ENCODE measurements at places on chromosomes 1 and 21. TPM values are rescaled to one million over a fixed set of nuclear protein-coding genes. Genes with fewer than 3 reads are reported as not detected.
A peak's percentile ranks its signal among the peaks of the same experiment; 100 is the strongest.

Gene FRRS1
- total RNA-seq = 1.2 TPM

- no peak overlapping the region for H3K4me3 ChIP-seq
- no peaks in the 10 kb centered on the region for H3K27me3 ChIP-seq
- no peak for DNase-seq
- H3K36me3 ChIP-seq = no peaks in the 10 kb centered on the region
- H3K4me1 ChIP-seq = no peaks in the 10 kb centered on the region
Observed at GRCh38 chr1:164637461-164638375, 78.7 kb downstream of the PBX1 start.

Gene S100A9
- 3.5 TPM for total RNA-seq

Gene C1orf94
- not detected for total RNA-seq

GRCh38 chr1:231415018-231415583 is 7.0 kb downstream of the EGLN1 start:
- no peaks in the 10 kb centered on the region for H3K36me3 ChIP-seq
- no peak overlapping the region for H3K4me3 ChIP-seq
- peaks cover 25% of the 10 kb centered on the region for H3K4me1 ChIP-seq
- no peaks in the 10 kb centered on the region for H3K27me3 ChIP-seq

DNA sequence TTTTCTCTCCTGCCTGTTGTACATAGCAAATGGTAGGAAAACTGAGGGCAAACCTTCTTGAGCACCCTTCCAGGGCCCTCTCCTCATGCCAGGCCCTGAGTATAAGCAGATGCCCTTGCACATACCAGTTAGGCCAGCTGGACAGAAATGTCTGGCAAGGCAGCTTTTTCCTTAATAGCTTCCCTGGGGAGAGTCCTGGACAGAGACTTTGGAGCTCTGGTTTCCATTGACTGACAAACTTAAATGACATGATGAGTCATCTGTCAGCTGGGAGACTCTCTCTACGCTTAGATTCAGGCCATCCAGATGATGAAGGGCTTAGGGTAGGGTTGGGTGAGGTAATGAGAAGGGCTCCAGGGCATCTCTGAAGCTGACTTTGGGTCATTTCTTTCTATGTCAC is 317.5 kb downstream of the ASTN1 start:
- no peaks in the 10 kb centered on the region for H3K27me3 ChIP-seq
- no peak overlapping the region for H3K27ac ChIP-seq
- H3K4me1 ChIP-seq = no peaks in the 10 kb centered on the region
- no peak for DNase-seq

DNA sequence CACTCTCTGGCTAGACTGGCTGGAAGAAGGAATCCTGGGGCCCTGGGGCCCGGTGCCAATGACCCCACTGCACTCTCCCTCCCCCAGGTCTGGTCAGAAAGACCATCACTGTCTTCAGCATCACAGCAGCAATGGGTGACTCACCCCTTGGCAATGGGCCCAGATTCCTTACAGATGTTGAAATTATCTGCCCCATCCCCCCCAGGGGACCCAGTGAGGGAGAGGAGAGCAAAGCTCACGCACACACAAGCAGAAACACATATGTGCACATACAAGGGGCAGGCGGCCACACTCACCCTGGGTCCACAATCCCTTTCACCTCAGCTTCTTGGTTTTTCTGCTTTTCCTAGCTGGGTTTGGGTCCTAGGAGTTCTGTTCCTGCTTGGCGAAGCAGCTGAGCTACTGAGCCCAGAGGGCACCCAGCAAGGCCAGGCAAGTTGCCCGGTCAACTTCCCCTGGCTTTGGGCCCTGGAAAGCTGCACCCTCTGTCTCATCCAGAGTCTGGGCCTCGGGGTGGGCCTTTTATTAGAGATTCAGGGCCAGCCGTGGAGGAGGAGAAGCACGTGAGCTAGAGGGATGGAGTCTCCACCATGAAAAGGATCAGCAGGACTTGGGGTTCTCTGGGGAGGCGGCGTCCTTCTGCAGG is 2.6 kb downstream of the COL16A1 start:
- peaks cover 46% of the 10 kb centered on the region for H3K4me1 ChIP-seq
- no peak overlapping the region for H3K4me3 ChIP-seq
- peaks cover 34% of the 10 kb centered on the region for H3K27me3 ChIP-seq
- no peaks in the 10 kb centered on the region for H3K36me3 ChIP-seq
- no peak overlapping the region for H3K27ac ChIP-seq

DNA sequence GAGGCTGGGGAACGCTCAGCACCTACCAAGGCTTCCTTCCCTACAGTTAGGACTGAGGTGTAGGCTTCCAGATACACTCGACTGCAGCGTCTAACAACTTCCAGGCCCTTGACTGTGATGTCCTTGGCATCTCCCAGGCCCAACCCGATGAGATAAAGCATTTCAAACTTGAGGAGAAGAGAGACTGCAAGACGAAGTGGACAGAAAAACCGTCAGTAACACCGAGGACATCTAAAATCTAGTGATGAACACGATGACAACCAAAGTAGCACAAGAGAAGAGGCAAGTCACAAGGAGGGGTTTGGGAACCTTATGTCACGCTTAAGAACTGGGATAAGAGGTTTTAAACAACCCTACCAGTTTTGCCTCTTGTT is 314 bp downstream of the DPH5 start:
- peaks cover 12% of the 10 kb centered on the region for H3K36me3 ChIP-seq
- no peaks in the 10 kb centered on the region for H3K27me3 ChIP-seq
- H3K27ac ChIP-seq = peak overlapping the region; percentile 81
- DNase-seq = peak; percentile 5

- peaks cover 25% of the 10 kb centered on the region for H3K27me3 ChIP-seq
- H3K27ac ChIP-seq = no peak overlapping the region
- no peak overlapping the region for H3K4me3 ChIP-seq
- no peaks in the 10 kb centered on the region for H3K36me3 ChIP-seq
- no peak for DNase-seq
- no peaks in the 10 kb centered on the region for H3K4me1 ChIP-seq
Observed at GRCh38 chr1:22241250-22241649, 98.4 kb upstream of the WNT4 start.

Gene AMY2B
- 44.4 TPM for total RNA-seq

Gene OR2T2
- not detected for total RNA-seq

GRCh38 chr1:85274969-85275453 is 1.4 kb downstream of the BCL10 start:
- H3K4me1 ChIP-seq = peaks cover 10% of the 10 kb centered on the region
- H3K36me3 ChIP-seq = peaks cover 2% of the 10 kb centered on the region
- H3K27ac ChIP-seq = peak overlapping the region; percentile 87
- peak overlapping the region; percentile 68 for H3K4me3 ChIP-seq

DNA sequence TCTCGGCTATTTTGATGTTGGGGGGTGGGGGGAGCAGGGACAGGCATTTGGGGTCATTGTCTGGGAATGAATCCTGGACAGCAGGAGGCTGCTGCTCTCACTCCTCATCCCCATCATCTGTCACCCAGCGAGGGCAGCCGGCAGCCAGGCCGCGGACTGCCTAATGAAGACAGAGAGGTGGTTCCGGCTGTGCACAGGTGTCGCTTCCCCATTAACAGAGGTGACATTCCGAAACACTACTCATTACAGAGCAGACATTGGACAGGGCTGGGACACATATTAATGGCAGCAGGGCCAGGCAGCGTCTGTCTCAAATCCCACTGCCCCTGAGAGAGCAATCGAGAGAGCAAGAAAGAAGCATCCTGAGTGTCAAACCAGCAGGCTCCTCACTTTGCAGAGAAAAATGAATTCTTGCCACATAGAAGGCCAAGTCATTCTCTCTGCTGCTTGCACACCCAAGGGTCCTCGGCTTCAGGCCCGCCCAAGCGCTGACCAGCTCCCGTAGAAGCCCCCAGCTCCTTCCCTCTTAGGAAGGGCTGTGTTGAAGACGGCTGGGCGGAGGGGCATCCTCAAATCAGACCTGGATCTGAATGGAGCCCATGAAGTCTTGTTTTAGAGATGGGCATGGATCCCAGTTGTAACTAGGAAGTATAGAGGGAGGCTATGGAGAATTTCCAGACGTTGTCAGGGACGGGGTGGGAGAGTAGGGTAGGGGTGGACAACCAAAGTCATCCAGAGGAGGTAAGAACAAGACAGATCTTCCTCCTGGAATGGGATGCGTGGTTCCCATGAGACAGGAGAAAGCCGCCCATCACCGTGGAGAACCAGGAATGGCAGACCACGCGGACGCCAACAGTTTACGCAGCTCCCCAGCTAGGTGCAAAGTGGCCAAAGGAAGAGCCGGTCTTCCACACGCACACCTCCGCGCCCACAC is 8.2 kb upstream of the LEMD1 start:
- peak overlapping the region; percentile 56 for H3K4me3 ChIP-seq
- H3K27ac ChIP-seq = no peak overlapping the region
- DNase-seq = no peak

DNA sequence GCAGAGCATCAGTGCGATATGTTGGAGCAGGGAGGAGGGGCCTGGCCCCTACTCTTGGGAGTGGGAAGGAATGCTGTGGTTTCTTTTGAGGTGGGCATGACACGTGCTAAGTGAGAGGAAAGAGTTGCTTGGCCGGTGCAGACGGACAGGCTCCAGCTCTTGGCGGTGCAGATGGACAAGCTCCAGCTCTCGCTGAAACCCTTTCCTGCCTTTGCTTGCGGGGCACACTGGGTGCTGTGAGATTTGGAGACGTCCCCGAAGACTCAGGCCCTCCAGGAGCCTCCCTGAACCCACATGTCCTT is 15.9 kb downstream of the PDXK start:
- peak overlapping the region; percentile 87 for H3K27ac ChIP-seq
- H3K27me3 ChIP-seq = no peaks in the 10 kb centered on the region
- DNase-seq = no peak
- H3K36me3 ChIP-seq = peaks cover 5% of the 10 kb centered on the region
- H3K4me1 ChIP-seq = peaks cover 55% of the 10 kb centered on the region

Gene RSPH1
- not detected for total RNA-seq

Gene CRNN
- total RNA-seq = not detected

DNA sequence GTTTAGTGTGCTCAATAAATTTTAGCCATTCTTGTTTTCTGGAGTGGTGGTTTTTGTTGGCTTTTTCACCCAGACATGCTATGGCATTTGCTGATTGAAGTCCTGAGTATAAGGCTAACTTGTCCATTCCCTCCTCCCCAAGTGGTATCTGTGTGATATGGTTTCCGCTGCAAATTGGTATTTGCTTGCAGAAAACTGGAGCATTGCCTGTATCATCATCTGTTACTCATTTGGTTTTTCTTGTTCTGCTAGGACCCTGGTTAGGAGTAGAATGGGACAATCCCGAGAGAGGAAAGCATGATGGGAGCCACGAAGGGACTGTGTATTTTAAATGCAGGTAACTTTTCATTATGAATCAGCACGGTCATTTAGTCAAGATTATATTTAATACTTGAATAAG is 34.0 kb downstream of the TBCE start:
- H3K4me1 ChIP-seq = no peaks in the 10 kb centered on the region
- no peak for DNase-seq
- no peak overlapping the region for H3K27ac ChIP-seq
- H3K27me3 ChIP-seq = no peaks in the 10 kb centered on the region
- no peak overlapping the region for H3K4me3 ChIP-seq

DNA sequence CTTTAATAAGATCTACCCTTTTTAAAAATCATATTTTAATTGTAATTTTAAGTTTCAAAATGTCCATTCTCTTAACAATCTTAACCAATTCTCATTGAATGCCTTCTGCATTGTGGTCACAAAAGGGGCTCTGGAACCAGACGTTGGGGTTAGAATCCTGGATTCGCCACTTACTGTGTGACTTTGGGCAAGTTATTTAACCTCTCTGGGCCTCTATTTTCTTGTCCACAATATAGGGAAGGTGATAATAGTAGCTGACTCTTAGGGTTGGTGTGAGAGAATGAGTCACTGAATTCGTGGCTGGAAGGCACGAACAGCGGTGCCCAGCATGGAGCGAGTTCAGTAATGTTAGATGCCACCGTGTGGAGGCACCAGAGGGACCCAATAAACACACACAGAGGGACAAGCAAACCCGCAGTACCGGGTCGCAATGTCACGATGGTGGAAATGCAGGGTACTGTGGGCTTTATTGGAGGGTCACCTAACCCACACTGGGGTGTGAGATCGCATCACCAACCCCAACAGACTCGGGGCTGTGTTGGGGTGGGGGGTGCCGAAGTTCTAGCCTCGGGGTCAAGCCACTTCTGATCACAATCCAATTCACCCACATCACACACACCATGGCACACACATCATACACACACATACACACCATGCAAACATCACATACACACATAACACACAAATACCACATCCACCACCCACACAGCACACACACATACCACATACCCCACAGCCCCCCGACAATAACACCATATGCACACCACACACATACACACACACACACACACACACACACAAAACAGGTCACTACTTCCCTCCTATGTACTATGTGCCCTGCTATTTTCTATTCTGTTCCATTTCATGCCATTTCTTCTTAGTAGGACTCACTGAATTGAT is 27.0 kb upstream of the IFNAR2 start:
- H3K27ac ChIP-seq = no peak overlapping the region
- H3K4me1 ChIP-seq = peaks cover 16% of the 10 kb centered on the region
- no peaks in the 10 kb centered on the region for H3K36me3 ChIP-seq
- peaks cover under 1% of the 10 kb centered on the region for H3K27me3 ChIP-seq
- H3K4me3 ChIP-seq = no peak overlapping the region
- DNase-seq = no peak

DNA sequence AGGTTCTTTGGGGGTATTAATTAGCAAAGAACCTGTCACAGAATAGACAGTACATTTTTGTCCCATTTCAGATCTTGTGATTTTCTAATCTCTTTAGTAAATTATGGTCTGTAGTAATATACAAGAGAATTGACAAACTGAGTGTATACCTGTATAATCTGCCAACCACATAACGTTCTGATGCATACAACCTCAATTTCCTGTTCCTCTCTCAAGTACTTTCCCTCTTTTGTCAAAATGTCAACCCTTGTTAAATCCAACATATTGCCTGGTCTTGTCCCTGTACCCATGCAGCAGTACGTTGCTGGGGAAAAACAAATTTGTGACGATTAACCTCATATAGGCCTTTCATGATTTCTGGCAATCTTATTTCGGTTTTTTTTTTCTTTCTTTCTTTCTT is 1.1 kb downstream of the ARV1 start:
- H3K4me1 ChIP-seq = peaks cover 38% of the 10 kb centered on the region
- H3K27ac ChIP-seq = peak overlapping the region; percentile 50

Gene TMEM269
- 1.7 TPM for total RNA-seq

- no peaks in the 10 kb centered on the region for H3K36me3 ChIP-seq
- no peak overlapping the region for H3K27ac ChIP-seq
- no peak overlapping the region for H3K4me3 ChIP-seq
- no peaks in the 10 kb centered on the region for H3K27me3 ChIP-seq
Observed at GRCh38 chr1:233625510-233625981, 11.6 kb downstream of the KCNK1 start.

DNA sequence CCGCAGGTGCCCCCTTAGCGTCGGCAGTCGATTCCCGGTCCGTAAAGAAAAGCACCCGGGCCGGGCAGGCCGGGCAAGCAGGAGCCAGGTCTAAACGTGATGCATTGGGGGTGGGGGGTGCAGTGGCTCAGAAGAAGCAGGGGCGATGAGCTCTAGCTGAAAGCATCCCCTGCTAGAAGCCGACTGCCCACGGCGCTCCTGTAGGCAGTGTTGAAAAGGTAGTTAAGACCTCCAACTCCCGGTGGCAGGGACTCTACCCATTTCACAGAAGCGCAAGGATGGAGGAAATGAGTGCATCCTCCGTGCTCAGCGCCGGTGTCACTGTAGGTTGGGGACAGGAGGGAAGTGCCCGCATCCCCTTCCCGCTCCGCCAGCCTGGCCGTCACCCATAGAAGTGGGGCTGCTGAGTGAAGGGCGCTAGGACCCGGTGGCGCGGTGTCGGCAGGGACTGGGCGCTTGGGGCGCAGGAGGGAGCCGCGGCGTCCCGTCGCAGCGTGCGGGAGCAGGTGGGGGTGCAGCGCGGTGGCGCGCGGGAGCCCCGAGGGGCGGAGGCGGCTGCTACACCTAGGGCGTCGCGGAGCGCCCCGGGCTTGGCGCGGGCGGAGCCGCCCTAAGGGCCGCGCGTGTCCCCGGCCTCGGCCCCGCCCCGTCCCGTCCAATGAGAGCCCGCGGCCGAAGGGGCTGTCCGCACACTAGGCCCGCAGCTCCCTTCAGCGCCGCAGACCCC is at the start of gene WNT2B:
Gene WNT2B (plus strand): TSS at position 688 of the 727 bp plus-strand sequence. CDS start 298 bp downstream, outside the sequence.
- H3K36me3 ChIP-seq = no peaks in the 10 kb centered on the region
- H3K27me3 ChIP-seq = peaks cover 63% of the 10 kb centered on the region
- peak; percentile 15 for DNase-seq
- H3K4me3 ChIP-seq = peak within 1 kb of the TSS; percentile 59
- no peak within 1 kb of the TSS for H3K27ac ChIP-seq

All from T-cell (primary cell).